ENCODE measurements at places on chromosomes 13 and 19.

DNA sequence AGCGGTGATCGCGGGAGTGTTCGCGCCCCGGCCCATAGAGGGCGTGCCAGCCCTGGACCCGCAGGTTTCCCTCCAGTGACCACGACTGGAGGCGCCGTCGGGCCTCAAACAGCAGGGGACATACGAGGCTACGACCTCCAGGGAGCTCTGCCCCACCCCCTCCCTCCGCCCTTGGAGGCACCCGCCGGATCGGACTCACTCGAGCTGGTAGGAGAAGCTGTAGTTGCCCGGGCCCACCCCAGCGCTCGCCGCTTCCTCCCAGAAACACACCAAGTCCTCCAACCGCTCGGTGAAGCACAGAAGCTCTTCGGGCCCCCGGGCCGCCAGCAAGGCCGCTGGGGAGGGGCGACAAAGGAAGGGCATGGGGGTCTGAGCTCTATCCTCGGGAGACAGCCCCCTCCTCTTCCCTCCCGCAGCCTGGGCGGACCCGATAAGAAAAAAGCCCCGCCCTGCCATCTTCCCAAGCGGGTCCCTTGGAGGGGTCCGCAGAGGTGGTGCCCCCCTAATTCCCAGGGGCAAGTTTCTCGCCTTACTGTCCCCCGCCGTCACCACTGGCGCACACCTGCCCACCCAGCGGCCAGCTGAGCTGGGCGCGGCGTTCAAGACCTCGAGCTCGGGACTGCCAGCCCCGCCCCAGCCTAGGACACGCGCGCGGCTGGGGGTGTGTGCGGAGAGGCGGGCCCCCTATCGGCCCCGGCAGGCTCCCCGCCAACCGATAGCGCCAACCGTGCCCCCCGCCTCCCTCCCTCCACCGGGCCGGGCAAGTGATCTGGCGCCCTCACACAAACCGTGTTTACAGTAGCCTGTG is 1.0 kb downstream of the EPOR start:
- DNase-seq = peak; percentile 20

- no peak for DNase-seq
Measured at GRCh38 chr13:23889615-23890607, 711 bp upstream of the MIPEP start.

- peak; percentile 30 for DNase-seq
Measured at GRCh38 chr13:30510811-30511371, 45.2 kb upstream of the HMGB1 start.

GRCh38 chr19:33293255-33294057 is 8.9 kb downstream of the CEBPA start:
- no peak for DNase-seq

GRCh38 chr19:29013325-29013724 is 199.6 kb downstream of the UQCRFS1 start:
- DNase-seq = no peak

- DNase-seq = no peak
Measured at GRCh38 chr13:53200498-53201453, 172.2 kb downstream of the OLFM4 start.

GRCh38 chr13:94548821-94549231 is 47.1 kb downstream of the TGDS start:
- peak; percentile 65 for DNase-seq

DNA sequence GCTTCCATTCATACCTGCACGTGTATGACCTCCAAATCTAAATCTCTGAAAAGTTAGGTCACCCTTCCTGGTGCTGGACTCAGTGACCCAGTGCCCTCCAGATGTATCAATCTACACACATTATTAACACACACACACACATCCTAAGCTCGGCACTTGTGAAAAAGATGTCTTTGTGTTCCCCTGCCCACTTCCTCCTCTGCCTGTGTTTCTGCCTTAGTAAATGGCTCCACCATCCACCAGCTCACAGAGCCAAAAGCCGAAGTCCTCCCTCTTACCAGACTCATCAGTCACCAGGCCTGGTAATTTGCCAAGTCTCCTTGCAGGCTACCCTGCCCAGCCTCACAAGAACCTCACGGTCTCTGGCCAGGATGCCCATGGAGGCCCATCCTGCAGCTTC is 131.5 kb downstream of the SHISA2 start:
- no peak for DNase-seq

GRCh38 chr13:27203854-27204253 is 32.2 kb upstream of the USP12 start:
- no peak for DNase-seq

DNA sequence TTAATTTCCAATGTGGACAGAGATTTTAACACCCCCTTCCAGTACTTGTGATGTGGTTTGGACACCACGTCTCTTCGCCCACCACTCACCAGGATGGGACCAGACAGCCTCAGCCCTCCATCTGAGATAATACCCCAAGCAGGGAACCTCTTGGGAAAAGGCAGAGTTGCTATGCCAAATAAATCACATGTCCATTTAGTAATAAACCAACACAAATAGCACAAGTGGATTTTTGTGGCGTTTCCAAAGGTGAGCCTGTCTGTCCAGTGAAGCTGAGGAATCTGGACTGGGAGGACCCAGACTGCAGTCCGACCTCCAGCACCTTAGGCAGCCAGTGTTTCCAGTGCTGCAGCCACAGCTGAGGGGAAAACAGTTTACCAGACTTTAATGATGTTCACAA is 34.1 kb upstream of the GAS6 start:
- DNase-seq = no peak

All from COR-L47 (cell line).